ENCODE measurements at places on chromosomes 7 and 10.

- DNase-seq = no peak
Observed at GRCh38 chr7:69272101-69272500, 326.2 kb upstream of the AUTS2 start.

DNA sequence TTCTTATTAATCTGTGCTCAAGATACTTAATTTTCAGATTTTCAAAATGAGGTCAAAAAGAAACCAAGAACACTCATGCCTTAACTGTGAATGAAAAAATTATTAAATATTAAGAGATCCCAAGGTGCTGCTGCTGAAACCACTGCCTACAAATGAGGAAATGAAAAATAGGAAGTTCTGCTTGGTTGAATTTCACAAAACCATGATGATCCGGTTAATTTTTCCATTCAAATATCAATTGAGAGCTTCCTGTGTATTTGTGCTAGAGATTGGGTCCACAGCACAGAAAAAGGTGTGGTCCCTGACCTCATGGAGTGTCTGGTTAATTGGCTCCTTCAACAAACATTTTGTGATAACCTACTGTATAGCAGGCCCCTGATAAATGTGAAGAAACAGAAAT, 132.7 kb upstream of the YAE1 start:
- DNase-seq = no peak

DNA sequence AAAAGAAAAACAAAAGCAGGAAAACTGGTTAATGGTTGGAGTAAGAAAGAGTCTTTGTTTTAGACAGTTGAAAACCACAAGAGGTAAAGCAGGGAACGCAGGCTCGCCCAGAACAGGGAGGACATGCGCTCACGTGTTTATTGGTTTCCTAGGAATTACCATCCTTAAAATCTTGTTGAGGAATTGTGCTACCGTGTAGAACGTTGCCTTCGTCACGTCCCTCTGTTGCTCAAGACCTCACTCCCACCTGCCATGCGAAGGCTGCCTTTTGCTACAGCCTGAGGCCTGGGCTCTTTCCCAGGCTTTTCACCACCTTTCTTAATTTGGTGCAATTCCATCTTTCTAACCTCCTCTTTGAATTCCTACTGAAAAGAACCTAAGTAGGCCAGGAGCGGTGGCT, 61.6 kb upstream of the CAMK1D start:
- no peak for DNase-seq

DNA sequence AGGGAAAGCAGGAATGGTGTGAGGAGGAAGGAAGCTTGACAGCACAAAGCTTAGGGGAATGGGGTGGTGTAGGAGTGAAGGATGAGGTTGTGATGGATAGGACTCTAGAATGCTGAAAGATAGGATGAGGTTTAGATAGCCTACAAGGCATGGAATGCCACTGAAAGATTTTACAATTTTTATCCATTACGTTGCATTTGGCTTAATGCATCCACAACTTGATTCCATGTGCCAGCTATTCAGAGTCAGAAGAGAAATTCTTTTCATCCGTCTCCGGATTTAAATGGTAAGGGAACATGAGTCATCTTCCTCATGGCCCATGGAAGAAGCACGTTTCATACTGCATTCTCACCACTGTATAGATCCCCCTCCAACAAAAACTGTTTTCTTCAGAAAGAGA, 212.4 kb upstream of the BMPER start:
- DNase-seq = no peak

GRCh38 chr7:17948526-17949238, 8.4 kb upstream of the SNX13 start:
- DNase-seq = no peak

DNA sequence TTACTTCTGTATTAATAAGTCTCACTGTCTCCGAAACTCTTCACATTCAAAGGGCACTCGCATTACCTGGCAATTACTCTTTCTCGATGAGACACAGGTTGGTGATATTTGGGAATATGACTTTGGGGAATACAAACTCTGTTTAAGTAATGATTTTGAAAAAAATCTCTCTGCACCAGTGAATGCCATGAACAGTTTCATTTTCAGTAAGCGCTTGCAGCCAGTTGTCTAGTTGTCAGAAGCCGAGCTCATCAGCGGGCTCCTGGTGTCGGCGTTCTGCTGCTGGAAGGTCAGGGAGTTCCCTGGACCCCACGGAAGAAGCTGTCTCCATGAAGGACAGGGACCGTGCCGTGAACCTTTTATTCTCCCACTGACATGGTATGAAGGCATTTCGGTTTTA, 57.7 kb downstream of the PTPRE start:
- DNase-seq = no peak

DNA sequence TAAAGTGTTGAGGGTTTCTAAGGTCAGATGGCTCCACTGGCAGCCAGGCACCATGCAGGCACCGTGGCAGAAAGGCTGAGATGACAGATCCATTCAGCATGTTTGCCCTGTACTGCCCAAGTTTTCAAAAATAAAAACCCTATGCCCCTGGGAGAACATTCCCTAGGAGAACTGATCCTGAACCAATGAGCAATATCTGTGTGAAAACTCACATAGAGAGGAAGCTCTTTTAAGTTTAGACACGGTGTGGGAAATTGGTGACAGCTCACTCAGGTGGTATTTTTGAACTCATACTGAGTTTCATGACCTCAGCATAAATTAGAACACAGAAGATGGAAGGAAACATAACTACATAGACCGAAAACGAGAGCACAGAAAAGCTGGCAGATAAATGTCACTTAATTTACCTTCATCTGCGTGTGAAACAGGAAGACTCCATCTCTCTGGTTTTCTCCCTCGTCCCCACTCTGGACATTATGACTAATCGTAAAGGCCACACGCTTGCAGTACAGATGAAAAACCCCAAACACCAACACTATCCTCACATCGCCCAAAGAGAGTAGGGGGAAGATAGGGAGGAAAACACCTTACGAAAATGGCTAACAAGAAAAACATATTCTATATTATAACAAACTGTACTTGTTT, 127.8 kb downstream of the ICA1 start:
- no peak for DNase-seq

GRCh38 chr10:79588800-79589199, 21.9 kb upstream of the SFTPA1 start:
- DNase-seq = no peak

DNA sequence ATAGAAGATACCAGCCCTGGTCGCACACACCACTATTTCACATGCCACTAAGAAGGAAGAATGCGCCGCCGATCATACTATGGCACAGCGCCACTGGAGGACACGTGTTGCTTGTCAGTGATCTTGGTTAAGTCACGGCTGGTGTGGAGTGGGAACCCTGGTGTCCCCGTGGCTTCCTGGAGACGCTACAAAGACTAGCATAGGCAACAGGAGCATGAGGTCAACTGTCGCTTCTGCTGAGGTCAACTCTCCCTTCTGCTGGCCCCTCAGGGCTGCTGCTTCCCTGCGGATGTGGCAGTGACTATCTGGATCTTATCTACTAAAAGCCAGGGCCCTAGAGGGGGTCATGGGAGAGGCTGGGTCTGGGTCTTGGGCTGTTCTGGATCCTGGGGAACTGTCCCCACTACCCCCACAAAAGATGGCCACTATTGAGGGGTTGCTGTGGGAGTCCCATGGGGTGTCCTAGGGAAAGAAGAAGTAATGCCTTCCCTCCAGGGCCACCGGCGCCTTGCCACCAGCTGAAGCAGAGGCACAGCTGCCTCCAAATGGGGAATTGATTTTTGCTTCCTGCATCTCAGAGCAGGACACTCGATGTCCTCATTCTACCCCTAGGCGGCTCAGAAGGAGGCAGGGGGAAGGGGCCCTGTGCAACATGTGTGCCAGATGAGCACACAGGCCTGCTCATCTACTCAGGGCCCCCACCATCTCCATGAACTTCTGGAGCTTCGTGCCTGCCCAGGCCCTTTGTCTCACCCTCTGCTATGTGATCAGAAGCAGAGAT, 76.6 kb upstream of the PPIF start:
- no peak for DNase-seq

- DNase-seq = no peak
Observed at GRCh38 chr7:30764030-30764975, 6.9 kb upstream of the MINDY4 start.

DNA sequence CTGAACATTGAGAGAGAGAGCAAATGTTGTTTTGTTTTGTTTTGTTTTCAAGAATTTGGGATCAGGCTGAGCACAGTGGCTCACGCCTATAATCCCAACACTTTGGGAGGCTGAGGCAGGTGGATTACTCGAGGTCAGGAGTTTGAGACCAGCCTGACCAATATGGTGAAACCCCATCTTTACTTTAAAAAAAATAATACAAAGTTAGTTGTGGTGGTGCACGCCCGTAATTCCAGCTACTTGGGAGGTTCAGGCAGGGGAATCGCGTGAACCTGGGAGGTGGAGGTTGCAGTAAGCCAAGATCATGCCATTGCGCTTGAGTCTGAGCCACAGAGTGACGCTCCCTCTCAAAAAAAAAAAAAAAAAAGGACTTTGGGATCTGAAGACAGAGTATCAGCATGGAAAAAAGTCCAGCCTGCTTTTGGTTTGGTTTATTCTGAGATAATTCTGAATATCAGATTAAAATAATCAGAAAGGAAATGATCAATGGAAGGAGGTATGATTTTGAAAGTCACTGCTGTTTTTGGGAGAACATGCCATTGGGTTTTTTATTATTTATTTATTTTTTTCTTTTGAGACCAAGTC, 1.9 kb upstream of the ITIH2 start:
- DNase-seq = no peak

GRCh38 chr7:140679186-140679585, 6.4 kb downstream of the ADCK2 start:
- no peak for DNase-seq

GRCh38 chr10:49186613-49187012, 1.6 kb downstream of the TMEM273 start:
- DNase-seq = no peak

DNA sequence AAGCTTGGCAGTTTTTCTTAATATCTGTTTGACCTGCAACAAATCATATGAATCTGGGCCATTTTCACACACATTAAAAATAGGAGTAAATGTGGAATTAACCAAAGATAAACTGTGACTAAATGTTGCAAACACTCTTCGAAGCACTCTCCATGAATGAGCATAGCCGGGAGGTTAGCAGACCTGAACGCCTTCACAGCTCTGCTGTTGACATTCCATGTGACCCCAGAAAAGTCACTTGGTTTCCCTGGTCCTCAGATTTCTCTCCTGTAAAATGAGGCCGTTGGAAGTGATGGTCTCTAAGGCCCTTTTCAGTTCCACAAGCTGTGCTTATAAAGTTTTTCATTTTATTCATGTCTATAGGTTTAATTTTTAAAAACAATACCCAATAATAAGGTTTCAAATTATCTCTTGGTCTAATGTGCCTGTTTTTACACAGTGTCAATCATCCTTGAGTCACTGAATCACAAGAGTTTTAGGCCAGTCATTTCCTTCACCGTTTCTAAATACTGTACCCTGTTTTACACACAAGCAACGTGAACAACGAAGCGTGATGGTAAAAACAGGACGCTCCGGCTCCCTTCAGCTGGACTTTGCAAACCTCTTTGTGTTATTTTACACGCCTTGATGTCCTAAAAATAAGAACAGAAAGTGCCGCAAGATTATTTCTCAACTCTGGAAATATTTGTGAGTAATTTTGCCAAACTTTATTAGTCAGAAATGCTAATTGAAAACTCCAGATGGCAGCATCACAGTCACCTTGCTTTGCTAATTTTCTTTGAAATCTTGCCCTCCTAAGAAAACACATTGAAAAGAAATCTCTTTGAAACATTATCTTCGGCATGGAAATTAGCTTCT, 38.6 kb upstream of the MET start:
- no peak for DNase-seq

DNA sequence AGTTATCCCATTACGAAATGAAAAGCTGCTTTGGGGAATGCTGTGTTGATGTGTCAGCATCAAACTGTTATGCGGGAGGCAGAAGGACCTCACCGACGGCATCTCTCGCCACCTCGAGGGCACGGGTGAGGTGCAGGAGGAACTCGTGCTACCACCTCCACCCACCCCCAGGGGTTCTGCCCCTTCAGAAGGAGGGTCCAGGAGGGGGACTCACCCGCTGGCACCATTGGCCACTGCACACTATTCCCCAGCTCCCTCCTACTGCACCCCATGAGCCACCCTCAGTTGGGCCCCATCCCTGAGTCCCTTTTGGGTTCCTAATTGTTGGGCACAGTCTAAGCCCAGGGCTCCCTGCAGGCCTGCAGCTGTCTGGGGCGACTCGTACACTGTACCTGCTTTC, 236.6 kb downstream of the PTPRN2 start:
- DNase-seq = no peak

- DNase-seq = no peak
Observed at GRCh38 chr7:120475994-120476393, 203.0 kb downstream of the KCND2 start.

Measured in NCI-H526 (cell line).